Activated naive CD4-positive, alpha-beta T cell (primary cell): ENCODE measurements at places on chromosomes 1 and 21.

- no peak for DNase-seq
Observed at GRCh38 chr1:214354440-214355148, 73.6 kb downstream of the SMYD2 start.

DNA sequence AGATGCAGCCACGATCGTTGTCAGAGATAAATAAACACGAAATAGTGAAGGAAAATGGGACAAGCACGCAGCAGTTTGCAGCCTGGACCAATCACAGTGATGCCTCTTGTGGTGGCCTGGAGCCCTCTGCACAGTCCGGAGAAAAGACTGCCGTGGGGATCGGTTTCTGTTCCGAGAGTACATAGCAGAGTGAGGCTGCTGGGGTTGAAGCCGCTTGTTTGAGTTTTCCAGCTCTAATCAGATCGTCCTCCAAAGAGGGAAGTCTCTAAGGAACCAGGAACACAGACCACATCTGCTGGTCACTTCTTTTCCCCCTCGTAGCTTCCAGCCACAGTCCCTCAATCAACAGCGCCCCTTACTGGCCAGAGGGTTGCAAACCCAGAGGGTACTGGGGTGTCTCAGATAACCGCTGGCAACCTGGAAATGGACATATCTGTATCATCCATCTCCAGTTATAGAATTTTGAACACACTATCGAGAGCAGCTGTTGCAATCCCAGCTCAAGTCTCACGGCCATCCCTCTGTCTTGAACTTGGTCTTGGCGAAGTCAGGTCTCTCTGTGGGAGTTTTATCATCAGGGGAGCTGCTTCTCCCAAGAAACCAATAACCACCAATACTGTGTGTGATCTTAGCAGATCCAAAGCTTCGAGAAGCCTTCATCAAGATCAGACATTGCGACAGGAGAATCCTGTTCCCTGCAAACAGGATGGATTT, 57.4 kb downstream of the OLIG1 start:
- DNase-seq = peak; percentile 46

DNA sequence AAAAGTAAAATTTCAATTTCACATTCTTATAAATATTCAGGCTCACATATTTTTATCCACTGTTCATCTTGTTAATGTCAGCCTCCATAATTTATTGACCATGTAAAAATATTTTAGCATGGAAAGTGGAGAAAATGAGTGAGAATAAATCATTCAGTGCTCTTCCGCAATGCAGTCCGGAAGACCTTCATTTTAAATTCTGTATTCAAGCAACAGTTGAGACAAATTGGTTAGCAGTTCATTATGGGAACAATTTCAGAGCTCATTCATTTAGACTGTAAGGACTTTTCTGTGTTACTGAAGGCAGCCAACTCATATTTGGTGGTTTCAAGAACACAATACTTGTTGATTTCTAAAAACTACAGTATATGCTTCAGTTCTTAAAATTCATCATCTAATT, 97.8 kb downstream of the TYW3 start:
- DNase-seq = no peak

GRCh38 chr1:204314171-204314892, 45.4 kb downstream of the PLEKHA6 start:
- no peak for DNase-seq

DNA sequence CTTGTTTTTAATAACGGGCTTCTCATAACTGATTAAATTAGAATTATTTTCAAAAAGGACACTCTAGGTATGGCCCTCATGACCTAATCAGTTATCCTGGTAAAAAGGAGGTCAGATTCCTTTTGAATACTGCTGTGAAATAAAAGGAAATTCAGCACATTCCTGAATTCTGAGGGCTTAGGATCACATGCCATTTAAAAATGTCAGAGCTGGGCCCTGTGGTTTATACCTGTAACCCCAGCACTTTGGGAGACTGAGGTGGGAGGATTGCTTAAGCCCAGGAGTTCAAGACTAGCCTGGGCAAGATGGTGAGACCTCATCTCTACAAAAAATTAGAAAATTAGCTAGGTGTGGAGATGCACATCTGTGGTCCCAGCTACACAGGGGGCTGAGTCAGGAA, 18.0 kb upstream of the RABGGTB start:
- DNase-seq = no peak

DNA sequence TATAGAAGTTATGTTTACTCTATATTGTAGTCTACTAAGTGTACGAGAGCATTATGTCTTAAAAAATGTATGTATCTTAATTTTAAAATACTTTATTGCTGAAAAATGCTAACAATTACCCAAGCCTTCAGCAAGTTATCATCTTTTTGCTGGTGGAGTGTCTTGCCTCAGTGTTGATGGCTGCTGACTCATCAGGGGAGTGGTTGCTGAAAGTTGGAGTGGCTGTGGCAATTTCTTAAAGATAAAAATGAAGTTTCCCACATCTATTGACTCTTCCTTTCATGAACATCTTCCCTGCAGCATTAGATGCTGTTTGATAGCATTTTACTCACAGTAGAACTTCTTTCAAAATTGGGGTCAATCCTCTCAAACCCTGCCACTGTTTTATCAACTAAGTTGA, 95.8 kb downstream of the CDC7 start:
- DNase-seq = no peak

DNA sequence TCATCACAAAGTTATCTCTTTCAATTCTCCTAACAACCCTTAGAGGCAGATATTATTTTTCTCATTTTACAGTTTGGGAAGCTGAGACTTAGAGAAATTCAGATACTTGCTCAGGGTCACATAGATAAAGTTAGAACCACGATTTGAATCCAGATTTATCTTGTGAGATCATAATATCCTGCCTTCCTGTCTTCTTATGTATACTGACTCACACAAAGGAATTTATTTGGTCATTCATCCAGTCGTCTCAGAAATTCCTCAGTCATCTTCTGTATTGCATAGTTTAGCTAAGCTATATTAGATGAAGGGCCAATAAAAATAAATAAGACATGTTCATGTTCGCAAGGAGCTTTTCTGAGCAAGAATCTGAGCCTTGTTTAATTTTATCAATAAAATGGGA, 35.8 kb upstream of the RUNX1 start:
- DNase-seq = no peak
